ENCODE measurements at places on chromosomes 16 and 17. TPM values are rescaled to one million over a fixed set of nuclear protein-coding genes. Genes with fewer than 3 reads are reported as not detected.

Gene PPP1R27
- total RNA-seq = not detected

Gene RTN4RL1
- 6.9 TPM for total RNA-seq

DNA sequence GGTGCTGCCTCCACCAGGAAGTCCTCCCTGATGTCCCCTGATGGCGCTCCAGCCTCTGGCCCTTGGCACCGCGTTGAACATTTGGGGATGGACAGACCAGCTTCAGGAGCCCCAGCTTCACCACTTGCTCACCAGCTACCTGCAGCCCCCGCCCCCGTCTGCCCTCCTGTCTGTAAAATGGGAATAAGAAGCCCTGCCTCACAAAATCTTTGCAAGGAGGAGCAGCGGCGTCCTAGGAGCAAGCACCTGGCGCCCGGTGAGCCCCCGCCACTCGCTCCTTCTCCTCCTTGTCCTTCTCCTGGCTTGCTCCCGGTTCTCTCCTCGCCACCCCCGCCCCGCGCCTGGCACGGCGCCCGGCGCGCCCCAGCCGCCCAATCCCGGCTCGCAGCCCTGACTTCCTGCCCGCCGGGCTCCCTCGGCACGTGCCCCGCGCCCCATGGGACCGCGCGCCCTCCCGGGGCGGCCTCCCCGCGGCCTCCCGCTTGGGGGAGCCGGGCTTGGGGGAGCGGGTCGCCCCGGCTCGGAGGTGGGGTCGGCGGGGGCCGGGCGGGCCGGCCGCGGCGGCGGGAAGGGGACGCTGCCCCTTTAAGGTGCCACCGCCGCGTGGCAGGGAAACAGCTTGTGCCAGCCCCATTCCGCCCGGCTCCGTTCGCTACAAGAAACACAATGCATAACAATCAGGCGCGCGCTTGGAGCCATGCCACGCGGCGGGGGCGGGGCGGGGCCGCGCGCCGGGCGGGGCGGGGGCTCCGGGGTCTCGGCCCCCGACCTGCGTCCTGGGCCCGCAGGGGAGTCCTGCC is 9.1 kb upstream of the PPP1R1B start:
- DNase-seq = peak; percentile 87

Gene DOC2B
- 32.5 TPM for total RNA-seq

Gene OSGIN1
- total RNA-seq = not detected

- no peak for DNase-seq
Observed at GRCh38 chr16:65125871-65126270, 4.0 kb upstream of the CDH11 start.

DNA sequence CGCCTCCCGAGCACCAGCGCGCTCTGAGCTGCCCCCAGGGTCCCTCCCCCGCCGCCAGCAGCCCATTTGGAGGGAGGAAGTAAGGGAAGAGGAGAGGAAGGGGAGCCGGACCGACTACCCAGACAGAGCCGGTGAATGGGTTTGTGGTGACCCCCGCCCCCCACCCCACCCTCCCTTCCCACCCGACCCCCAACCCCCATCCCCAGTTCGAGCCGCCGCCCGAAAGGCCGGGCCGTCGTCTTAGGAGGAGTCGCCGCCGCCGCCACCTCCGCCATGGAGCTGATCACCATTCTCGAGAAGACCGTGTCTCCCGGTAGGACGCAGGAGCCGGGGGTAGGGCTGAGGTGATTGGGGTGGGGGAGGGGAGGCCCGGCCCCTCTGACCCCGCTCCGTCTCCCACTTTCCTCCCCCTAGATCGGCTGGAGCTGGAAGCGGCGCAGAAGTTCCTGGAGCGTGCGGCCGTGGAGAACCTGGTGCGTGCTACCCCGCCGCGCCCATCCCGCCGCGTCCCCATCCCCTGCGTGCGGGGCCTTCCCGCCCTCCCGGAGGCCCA is 329 bp downstream of the KPNB1 start:
- no peak for DNase-seq

DNA sequence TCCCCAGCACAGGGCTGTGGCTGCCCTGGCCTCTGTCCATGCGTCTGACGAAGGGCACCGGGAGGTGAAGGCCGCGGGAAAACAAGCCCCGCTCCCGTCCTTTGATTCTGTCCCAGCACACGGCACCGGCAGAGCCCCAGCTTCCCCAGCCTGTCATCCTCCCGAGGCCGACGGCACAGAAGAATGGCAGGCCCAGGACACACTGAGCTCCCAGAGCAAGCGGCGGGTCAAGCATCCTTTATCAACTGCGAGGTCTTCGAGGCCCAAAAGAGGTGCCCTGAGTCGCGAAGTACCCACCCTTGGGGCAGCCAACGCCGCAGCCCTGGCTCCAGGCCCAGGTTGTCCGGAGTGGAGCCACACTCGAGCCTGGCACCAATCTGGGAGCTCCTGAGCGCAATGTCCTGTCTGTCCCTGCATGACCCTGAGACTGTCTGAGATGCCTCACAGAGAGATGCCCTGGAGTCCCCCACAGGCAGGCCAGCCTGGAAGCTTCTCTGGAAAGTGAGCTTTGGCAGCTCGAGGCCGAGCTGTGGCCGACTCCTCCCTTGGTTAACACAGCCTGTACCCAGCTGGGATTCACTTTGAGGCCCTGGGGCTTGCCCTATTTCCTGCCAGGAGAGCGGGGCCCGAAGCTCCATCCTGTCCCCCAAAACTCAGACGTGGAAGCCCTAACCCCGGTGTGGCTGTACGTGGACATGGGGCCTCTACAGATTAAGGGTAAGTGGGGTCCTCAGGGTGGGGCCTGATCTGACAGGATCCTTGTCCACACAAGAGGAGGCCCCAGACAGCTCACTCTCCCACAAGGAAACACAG is 23.3 kb downstream of the SLC7A5 start:
- DNase-seq = peak; percentile 44

Gene HS3ST3A1
- total RNA-seq = 2.0 TPM

GRCh38 chr17:43734376-43734775 is 24.2 kb downstream of the SOST start:
- peak; percentile 55 for DNase-seq

GRCh38 chr17:31535581-31535981 is 144.1 kb downstream of the RAB11FIP4 start:
- DNase-seq = no peak

Gene BICDL2
- total RNA-seq = not detected

- DNase-seq = no peak
Observed at GRCh38 chr16:81654346-81654745, 124.7 kb upstream of the PLCG2 start.

Gene UTS2R
- total RNA-seq = not detected

DNA sequence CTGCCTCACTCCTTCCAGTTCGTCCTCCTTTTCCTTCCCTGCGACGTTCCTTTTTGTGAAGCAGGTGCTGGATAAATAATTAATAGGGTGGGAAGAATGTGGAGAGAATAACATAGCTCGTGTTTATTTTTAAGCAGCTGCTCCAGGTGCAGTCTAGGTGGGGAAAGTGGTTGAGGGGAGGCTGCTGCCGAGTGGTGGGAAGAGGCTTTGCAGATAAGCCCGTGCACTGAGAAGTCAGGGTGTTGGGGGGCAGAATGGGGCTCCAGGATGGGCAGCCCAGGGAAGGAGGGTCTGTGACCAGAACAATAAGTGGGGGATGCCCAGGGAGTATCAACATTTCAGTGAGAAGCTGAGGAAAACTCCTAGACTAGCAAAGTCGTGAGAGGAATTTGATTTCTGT is 300.5 kb downstream of the CPPED1 start:
- no peak for DNase-seq

Gene MAPT
- total RNA-seq = 90.3 TPM

DNA sequence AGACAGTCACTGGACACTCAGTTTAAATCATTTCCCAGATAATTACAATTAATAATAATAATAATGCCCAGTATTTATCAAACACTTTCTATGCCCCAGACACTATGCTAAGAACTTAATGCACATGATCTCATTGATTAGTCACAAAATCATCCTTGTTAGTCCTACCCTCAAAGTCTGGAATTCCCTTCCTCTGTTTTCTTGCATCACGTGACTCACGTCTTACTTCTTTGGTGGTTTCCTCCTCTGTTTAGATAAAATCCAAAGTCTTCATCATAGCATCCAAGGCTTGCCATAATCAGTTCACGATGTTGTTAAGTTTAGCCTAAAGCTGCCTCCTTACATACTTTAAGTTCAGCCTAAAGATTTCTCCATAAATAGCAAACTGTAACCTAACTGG is 471.9 kb downstream of the PMP22 start:
- no peak for DNase-seq

DNA sequence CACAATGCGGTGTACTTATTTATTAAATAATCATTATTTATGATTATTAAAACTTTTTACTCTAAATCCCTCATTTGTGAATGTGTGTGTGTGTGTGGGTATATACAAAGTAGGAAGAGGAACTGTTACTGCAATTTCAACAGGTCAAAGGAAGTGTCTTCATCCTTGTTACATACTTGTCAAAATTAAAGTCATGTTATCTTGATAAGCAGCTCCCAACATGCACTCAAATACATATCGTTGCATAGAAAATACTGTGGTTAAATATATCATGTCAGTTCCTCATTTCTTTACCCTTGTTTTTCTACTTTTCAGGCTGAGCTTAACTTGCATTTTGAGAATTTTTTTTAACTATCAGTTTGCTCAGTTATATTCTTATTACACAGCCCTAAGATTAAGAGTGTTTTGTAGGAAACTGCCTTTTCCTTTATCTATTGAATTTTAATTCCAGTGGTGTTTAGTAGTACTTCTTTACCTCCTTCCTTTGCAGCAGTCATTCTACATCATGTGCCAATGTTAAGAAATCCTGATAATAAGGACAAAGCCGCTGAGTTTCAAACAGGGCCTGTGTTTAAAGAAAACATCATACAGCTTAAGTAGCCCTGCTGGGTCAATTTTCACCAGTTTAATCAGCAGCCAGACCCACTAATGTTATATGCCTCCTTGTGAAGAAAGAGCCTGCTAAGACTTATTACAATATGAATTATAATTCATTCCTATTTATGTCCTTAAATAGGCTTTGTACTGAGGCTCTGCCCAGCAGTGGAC is 7.2 kb downstream of the EFCAB5 start:
- no peak for DNase-seq

GRCh38 chr16:19147126-19147525 is 20.9 kb upstream of the SYT17 start:
- no peak for DNase-seq

Gene MYH3
- 1.4 TPM for total RNA-seq

DNA sequence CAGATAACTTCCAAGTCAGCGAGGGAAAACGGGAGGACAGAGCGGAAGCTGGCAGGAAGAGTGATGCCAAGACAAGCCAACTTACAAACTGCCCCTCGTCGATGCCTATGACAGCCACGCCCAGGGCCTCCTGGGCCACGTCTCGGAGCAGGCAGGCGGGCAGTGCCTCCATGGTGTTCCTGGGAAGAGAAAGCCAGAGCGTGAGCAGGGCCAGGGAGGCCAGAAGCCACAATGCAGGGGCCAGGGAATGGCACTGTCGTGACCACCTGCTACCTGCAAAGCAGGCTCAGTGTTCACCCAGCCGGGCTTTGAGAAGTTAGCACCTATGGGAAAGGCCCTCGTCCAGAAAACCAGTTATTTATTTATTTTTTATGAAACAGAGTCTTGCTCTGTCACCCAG is 4.3 kb downstream of the TK1 start:
- no peak for DNase-seq

Gene CMTM2
- not detected for total RNA-seq

DNA sequence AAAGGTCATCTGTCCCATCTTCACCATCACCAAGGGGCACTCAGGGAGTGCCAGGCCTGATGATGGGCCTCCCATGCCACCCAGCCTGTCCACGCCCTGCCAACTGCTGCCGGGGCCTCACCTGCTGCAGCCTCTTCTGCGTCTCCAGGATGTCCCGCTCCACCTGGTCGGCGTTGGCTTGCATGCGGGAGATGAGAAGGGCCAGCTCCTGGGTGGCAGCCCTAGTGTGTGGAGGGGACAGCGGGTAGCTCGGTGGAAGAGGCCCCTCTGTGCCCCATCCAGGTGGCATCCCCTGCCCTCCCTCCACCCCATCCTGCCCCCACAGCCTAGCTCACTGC is 3.2 kb downstream of the EVPL start:
- no peak for DNase-seq

GRCh38 chr17:39775031-39775430 is 37.3 kb downstream of the GRB7 start:
- DNase-seq = no peak

DNA sequence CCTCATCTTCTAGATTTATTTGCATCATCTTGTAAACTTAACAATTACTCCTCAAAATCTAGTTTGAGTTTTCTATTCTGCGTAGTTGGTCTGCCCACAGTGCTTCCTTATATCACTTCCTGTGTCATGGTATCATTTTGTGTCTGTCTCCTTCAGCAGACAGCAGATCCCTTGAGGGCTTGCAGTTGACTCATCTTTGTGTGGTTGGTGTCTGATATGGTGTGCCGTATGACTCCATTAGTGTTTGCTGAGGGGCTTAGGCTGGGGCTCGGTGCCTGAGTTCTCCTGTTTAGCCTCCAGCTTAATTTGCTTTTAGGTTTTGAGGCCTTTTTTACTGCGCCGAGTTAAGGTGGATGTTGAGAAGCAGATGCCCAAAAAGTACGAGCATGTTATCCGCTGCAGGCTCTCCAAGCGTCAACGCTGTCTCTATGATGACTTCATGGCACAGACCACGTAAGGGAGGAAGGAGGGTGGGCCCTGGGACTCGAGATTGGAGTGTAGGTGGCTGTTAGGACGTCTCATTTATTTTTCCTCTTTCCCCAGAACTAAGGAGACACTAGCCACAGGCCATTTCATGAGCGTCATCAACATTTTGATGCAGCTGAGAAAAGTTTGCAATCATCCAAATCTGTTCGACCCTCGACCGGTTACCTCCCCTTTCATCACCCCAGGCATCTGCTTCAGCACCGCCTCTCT is 16.9 kb downstream of the SRCAP start:
- no peak for DNase-seq

DNA sequence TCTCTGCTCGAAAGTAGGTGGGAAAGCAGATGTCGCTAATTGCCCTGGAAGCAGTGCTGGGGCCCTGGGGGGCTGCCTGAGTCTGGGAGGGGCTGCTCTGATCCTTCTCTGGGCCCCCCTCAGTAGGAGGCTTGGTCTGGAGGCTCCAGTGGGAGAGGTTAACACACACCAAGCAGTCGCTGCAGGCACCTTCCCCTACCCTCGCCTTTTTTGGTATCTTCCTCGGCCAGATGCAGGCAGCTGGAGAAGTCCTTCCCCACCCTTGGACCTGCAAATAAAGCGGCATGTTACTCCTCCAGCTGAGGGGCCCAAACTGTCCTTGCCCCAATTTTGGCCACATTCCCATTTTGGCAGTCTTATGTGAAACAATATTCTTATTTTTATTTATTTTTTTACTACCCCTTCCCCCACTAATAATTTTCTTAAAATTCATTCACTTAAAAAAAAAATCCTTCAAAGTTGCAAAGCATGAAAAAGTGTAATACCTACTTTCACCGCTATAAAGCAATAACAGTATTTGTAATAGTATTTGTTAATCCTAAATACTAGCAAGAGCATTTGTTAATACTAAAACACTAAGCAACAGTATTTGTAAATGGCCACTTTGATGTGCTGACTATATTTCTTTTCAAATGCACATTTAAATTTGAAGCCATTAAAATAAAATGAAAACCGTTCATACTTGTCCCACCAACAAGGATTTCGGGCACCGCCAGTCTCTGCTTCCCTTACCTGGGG is 15.0 kb downstream of the C16orf46 start:
- DNase-seq = no peak

Gene HBM
- total RNA-seq = 12.8 TPM
